Activated CD4-positive, alpha-beta T cell treated with anti-CD3 and anti-CD28 coated beads, Interleukin-2, amount 10 ng/mL, durations not matched to agents 7 days and 5 days (primary cell): ENCODE measurements at places on chromosomes 2 and 18.

DNA sequence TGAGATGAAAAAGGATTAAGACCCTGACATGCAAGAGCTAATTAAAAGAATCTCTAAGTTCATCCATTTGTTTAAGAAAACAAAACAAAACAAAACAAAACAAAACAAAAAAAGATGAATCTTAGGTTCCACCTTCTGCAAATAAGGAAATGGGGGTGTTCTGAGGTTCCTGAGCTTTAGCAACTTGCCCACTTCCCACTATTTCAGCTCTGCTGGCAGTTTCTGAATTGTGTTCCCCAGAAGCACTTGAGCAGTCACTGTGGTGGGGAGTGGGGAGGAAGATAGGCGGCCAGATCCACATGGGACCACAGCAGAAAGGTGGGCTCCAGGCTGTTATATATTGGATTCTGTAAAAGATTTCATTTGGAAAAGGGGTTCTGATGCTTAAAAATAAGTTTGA lies 20.3 kb downstream of the INO80C start:
- no peak for DNase-seq

GRCh38 chr18:26971409-26971808 lies 105.9 kb upstream of the AQP4 start:
- DNase-seq: no peak

DNA sequence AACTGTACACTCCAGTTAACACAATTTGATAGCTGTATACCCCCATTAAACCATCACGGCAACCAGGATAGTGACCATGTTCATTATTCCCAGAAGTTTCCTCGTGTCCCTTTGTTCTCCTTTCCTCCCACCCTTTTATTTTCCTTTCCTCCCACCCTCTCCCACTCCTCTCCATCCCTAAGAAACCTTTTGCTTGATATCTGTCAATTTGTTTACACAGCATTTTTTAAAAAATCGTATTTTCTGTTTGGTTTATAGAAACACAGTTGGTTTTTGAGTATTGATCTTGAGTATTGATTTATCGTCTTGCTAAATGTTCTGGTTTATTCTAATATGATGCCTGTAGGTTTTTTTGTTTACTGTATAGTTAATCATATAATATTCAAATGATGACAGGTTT lies 119.4 kb downstream of the PHLPP1 start:
- no peak for DNase-seq

DNA sequence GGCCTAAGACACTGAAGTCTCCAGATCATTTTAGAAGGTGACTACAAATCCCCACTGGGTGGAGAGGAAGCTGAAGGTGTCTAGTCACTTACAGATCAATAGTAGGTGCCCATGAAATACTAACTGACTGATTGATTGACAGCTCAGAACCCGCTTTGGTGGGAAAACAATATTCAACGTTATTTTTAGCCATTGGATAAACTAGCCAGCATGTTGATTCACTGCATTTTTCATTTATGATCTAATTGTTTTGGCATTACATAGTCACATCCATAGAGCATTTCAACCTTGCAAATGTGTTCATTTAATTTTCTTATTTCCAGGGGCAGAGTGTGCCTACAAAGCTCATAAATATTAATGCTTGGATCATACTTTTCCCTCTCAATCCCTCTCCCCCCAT lies 162.3 kb downstream of the MREG start:
- DNase-seq: no peak

- DNase-seq: no peak
These were observed 396.8 kb upstream of the UBE2E3 start for GRCh38 chr2:180583441-180584140.
